Naive thymus-derived CD4-positive, alpha-beta T cell (primary cell): ENCODE measurements at places on chromosomes 7 and 10. TPM values are rescaled to one million over a fixed set of nuclear protein-coding genes. Genes with fewer than 3 reads are reported as not detected.

DNA sequence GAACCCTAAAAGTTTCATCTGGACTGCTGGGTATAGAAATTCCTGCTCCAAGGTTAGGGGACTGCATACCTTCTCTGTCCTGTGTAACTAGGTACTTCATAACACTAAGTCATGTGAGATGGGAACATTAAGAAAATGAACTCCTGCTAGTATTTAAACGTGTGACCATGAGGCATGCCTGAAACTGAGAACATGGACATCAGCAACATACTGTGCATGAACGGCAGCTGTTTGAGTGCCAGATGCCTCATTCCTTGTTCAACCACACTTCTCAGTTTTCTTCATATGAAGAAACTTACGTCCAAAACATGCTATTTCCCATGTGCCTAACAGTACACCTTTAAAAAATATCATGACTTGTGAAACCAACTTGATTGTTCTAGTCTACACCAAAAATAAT lies 88.5 kb downstream of the CREM start:
- DNase-seq = no peak

DNA sequence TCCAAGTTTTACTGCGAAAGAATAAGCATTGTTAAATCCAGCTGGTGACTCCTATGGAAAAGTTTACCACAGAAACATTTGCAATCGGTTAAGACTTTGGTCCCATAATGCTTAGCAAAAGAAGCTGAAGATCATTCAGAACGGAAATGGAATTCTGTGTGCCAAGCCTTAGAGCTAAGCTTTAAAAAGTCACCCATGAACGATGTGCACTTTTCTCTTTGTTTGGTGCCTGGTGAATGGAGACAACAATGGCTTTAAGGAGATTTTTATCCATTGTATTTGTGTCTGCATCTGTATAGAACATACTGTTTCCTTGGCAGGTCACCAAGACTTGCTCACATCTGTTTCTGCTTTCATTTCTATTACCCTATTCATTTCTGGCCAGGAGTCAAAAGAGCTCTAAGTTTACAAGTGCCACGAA lies 26.3 kb upstream of the COL1A2 start:
- DNase-seq = no peak

- DNase-seq = no peak
Measured at GRCh38 chr10:133122171-133122935, 34.6 kb downstream of the ADGRA1 start.

GRCh38 chr10:505419-505818 lies 184.0 kb downstream of the DIP2C start:
- no peak for DNase-seq

GRCh38 chr7:21193895-21194294 lies 234.0 kb upstream of the SP4 start:
- DNase-seq = no peak

DNA sequence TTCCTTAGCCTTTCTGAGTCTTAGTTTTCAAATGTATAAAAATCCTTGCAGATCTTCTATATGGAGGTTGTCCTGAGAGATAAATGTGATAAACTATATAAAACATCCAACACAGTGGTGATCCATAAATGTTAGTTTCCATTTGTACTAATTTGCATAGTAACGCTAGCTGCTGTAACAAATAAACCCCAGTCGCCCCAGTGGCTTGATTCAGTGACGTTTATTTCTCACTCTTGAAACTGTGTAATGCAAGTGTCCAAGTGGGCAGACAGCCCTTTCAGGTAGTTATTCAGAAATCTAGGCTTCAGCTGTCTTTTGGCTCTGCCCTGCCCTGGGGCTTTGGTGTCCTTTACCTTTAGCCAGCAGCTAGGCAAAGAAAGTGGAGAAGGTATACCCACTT lies 106.3 kb downstream of the VTI1A start:
- DNase-seq = no peak

Gene SH2D4B
- not detected for polyA plus RNA-seq

Gene KCP
- polyA plus RNA-seq = not detected

Gene TRIM50
- polyA plus RNA-seq = not detected

GRCh38 chr10:47187592-47187991 lies 112.4 kb upstream of the GDF10 start:
- no peak for DNase-seq

- DNase-seq = no peak
Measured at GRCh38 chr7:499853-500485, 19.7 kb downstream of the PDGFA start.

DNA sequence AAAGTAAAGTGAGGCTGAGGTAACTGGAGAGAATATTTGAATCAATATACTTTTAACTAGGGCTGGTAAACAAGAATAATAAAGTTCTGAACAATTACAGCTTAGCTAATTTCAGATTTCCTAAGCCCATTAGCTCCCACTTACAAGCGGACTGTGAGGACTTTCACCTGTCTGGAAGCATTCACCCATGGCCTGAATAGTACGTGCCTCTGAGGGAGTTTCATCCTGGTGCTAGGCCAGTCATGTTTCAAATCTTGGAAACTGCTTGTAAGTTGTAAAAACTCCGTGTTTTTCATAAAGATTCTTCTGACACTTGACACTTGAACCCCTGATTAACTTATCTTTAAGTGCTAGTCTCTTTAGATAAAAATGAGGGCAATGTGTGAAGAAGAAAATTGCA lies 975.2 kb upstream of the GHITM start:
- no peak for DNase-seq

Gene MINDY3
- 3.6 TPM for polyA plus RNA-seq

DNA sequence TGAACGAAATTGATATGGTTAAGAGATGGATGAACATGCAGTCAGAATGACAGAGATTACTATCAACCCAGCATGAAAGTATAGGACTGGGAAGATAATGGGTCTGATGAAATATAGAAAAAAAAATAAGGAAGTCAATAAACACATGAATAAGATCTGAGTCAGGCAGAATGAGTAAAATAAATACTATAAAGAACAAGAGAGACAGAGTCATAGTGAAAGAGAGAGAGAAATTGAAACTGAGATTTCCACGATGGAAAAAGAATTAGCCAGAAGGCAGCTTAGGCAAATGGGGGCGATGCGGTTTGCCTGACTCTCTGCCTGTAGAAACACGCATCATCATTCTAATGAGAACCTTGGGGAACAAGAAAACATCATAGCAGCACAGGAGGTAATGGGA lies 26.6 kb downstream of the SEMA3D start:
- DNase-seq = no peak

Gene C10orf53
- polyA plus RNA-seq = not detected

- no peak for DNase-seq
Measured at GRCh38 chr7:157769086-157769485, 432.3 kb downstream of the DNAJB6 start.

Gene FXYD4
- not detected for polyA plus RNA-seq

DNA sequence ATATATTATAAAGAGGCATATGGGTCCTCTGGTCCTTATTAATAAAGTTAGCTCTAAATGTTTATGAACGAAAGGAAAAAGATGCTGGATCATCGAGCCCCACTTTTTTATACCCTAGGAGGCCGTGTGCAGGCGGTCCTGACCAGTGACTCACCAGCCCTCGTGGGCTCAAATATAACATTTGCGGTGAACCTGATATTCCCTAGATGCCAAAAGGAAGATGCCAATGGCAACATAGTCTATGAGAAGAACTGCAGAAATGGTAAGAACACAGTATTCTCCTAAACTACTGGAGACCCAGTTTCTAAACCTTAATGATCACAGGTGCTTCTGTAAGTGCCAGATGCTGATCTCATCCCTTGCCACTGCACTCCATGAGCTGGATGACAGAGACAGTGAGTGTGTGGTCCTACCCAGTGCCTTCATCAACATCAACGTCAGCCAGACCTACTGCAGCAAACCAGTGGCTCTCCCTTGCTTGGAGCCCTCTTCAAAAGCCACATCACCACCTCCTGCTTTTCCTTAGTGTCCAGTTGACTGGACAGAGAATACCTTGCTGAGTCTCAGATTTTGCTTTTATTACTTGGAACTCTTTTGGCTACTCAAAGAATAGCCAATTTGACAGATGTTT lies 7.6 kb downstream of the GPNMB start:
- no peak for DNase-seq

DNA sequence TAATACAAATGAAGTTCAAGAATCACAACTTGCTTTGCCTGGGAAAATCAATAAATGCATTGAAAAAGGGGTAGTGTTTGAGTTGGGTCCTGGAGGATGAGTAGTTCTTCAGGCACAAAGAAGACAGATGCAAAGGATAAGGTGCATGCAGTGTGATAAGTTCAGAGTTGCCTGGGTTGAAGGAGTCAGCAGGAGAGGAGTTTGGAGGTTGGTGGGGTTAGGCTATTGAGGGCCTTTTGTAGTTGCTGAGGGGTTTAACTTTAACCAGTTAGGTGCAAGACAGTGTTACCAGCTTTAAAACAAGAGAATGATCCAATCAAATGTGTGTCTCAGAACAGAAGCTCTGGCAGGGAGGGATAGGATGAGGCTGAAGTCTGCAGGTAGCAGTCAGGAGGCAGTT lies 44.3 kb upstream of the GLCCI1 start:
- no peak for DNase-seq

DNA sequence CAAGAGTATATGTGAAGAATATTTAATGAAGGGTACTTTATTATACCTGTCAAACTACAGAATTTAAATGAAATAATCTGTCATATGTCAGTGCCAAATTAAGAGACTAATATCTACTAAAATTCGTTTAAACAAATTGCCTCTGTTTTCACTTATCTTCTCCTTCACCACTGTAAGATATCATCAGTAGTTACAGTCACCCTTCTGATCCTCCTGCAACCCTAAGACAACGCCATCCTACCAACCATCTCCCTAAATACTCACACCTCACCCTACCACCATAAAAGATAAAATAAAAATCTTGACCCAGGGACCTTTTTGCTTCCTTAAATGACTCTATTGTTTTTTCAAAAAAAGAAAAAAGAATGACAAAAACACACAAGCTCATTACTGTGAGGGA lies 20.8 kb downstream of the EZH2 start:
- no peak for DNase-seq

DNA sequence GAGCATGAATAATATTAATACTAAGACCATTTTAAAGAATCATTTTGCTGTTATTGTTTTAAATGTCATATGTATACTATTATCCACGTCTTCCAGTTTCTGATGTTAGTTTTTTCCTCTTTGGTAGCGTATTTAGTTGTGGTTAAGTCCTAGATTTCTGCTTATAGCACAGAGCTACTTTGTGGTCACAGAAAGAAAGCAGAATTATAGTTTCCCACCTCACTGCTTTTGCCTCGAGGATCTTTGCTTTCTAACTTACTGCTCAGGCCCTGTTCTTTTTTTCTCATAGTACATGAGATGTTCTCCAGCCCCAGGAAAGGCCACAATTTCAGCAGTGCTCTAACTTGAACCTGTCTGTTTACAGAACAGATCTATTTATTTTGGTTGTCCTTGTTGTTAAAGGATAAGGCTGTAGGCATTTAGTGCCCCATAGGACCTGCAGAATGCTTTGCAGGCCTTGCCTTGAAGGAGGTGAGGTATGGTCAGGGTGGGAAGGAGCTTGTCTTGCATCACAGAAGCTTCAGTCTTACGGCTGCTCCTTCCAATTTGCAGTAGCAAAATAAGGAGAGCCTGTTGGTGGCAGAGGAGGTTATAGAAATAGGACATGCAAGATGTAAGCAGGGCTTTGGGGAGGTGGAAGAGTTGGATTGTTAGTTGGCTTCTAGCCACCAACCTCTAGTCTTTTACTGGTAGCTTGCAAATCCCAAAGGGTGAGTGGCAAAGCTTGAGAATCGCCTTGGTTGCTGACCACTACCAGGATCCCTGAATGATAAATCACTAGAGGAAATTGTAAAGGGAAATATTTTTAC lies 129.1 kb downstream of the LRRC4 start:
- DNase-seq = no peak

- DNase-seq = no peak
Measured at GRCh38 chr10:61475449-61475873, 22.3 kb upstream of the TMEM26 start.

Gene OR2A5
- polyA plus RNA-seq = not detected

DNA sequence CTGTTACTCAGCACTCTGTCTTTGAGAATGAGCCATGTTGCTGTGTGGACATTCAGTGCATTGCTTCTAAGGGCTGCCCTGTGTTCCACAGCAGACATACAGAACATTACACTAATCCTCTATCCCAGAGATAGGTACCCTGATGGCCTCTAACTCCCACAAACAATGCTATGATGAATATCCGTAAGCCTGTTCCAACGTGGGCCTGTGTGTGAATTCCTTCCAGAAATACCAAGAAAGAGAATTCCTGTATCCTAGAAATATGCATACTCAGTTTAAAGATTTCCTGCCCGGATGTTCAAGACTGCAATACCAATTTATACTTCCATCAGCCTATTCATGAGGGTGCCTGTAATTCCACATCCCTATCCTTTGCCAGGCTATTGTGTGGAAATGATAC lies 21.3 kb upstream of the ST8SIA6 start:
- no peak for DNase-seq

DNA sequence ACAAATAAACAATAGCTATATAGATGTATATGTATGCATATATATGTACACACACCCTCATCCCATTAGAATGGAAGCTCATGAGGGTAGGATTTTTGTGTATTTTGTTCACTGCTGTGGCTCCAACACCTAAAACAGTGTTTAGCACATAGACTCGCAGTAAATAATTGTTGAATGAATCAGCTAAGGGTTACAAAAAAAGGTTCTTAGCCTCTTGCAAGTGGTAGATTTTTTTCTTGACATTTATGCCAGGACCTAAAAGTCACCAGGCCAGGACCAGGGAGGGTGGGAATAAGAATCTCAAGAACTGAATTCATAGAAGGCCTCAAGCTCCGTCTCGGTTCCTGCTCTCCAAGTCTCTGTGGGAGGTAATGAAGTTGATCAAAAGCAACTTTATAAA lies 82.5 kb upstream of the CAPZA2 start:
- no peak for DNase-seq

DNA sequence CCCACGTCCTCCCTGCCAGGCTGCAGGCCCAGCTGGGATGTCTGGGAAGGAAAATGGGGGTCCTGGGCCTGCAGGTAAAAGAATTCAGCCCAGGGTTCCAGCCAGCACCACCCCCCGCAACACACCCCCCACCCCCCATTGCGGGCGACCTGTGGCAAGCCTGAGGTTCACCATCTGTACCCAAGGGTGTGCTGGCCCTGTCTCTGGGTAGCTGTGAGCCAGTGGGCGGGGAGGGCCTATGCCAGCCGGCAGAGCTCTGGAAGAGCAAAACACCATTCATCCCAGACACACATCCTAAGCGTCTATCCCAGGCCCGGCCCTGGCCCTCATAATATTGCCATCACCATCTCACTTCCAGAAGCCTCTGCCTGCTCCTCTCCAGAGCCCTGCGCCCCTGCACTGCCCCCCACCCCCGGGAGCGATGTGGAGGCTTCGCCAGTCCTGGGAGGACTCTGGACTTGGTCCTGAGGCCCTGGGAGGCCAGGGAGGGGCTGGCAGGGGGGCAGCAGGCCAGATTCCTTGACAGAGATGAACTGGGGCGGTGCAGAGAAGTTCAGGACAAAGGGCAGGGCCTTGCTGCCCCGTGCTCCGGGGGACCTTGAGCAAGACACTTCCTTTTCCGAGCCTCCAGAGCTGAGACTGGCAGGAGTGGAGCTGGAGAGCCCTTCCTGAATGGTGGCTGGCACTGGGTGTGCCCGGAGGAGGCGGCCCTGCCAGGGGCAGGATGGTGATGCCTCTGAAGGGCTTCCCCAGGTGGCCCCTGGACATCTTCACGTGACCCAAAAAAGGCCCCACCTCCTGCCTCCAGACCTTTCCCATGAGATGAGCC lies 8.7 kb upstream of the TTYH3 start:
- DNase-seq = no peak

- no peak for DNase-seq
Measured at GRCh38 chr10:21257919-21258318, 267.6 kb downstream of the SKIDA1 start.

GRCh38 chr10:61153771-61154170 lies 209.8 kb upstream of the RHOBTB1 start:
- DNase-seq = no peak

Gene STEAP4
- polyA plus RNA-seq = not detected
